CD4-positive, alpha-beta T cell treated with Interleukin-17A for 1 hour (primary cell): ENCODE measurements at places on chromosomes 11 and 22.

DNA sequence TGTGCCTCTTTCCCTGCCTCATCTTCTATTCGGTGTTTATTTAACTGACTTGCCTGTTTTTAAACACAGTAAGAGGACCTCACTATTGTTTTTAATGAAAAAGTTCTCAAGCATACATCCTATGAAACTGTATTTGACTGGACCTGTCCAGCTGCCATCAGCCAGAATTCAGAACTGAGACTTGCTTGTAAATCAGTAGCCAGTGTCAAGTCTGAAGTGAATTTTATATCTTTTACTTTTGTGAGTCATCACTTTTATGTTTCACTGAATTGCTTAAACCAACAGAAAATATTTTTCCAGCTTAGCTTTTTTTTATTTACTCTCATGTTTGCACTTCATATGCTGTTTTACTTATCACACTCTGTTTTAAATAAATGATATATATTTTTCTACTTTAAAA, 88.3 kb downstream of the LUZP2 start:
- no peak for DNase-seq

DNA sequence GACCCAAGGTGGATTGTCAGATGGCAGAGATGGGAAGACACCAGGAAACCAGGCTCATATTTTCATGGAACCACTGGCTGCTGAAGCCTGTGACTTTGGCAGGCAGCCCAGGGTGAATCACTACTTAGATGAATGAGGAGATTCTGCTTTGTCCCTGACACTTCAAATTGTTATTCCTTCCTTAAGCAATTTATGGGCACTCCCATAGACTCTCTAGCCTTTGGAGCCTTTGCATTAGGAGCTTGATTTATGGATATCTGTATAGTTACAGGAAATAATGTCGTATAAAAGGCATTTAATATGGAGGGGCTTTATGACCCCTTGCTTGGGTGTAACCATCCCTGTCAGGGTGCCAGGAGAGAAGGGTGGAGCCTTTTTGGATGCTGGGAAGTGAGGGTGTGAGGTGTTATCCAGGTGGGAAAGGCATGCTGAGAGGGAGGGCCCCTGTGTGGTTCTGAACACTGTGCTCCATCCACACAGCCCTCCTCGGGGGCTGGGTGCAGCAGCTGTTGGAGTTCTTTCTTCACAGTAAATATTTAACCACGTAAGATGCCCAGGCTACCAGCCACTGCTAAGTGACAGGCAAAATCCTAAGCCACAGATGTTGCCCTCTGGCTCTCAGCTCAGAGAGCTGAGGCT, 35.3 kb downstream of the IL18 start:
- no peak for DNase-seq

- no peak for DNase-seq
Observed at GRCh38 chr22:40703736-40704135, 24.5 kb downstream of the MCHR1 start.

- DNase-seq: no peak
Observed at GRCh38 chr22:49527611-49528419, 299.9 kb downstream of the BRD1 start.

DNA sequence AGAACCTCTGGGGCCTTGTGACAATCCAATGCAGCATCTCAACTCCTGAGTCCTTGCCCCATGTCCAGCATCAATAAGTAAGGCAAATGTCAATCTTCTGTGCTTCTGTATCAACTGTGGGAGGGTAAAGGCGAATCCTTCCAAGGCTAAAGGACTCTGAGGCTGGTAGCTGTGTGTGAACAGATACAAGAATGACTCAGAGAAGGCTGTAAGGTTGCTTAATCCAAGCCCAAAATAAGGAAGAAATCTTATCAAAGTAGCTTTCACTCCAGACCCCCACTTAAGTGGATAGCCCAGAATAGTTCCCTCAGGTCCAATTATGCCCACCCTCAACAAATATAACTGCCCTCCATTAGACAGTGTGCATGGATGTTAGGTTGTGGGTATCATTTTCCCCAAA, 28.1 kb upstream of the SCGB1A1 start:
- DNase-seq: no peak

GRCh38 chr11:61841636-61842527, 13.8 kb downstream of the FADS2 start:
- no peak for DNase-seq

DNA sequence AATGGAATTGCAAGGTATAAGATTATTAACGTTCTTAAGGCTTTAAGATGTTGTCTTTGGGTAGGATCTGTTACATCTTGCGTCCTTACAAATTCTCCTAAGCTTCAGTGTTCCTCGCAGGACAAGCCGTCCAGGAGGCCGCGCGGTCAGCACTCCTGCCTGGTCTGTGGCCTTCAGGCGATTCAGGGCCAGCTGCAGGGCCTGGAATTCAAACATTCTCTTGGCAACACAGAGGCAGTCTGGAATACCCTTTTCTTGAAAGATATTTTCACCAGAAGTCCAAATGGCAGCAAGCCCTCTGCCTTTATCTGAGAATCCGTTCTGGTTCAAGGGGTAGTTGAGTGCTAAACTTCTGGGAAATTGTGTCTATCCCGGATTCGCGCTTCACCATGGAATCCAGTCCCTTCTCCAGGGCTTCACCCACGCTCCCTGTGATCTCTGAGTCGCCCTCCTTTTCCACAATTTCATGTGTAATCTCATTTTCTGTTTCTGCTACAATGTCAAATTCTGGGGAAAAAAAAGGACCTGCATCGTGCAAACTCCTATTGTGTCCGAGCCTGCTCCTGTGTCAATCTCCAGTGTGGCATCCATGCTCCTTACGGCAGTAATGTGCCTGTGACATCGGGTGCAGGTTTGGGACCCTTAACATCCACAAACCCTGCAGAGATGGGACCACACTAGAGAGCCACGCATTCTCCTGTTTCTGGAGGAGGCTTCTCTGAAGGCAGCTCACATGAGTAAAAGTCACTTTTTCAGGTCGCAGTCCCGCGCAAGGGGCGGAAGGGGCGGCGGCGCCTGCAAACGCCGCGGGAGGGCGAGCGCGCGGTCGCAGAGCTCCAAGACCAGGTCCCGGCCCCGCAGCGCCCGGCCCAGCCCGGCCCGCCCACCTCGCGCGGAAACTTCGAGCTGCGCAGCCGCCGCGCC, 25.4 kb upstream of the SORL1 start:
- DNase-seq: peak; percentile 48
